ENCODE measurements at places on chromosomes 7 and 10.

DNA sequence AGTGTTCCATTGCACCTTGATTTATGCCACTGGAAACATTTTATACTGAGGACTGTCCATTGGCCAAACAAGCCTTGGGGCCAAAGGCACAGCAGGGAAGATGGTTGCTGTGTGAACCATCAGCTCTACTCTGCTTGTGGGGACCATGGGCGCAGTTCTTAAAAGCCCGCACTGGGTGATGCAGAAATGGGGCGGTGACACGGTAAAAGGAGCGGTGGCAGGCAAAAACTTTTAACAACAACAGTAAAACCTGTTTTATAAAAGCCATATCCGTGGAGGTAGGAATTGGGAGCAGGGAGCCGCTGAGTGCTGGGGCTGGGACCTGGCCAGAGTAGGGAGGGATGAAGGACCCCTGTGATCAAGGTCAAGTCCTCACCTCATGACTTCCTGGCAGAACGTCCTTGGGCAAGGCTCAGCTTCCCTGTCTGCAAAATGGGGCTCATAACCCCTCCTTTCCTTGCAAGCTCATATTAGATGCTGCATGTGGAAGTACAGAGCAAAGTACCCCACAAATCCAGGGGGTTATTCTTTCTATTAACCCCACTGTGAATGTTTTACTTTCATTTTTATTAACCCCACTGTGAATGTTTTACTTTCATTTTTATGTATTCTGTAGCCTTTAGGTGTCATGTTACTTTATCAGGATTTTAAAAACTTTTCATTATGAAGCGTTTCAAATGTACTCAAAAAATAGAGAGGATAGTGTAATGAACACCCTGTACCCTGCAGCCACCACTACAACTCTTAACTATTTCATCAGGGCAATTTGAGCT lies 78.3 kb downstream of the GRK5 start:
- no peak for DNase-seq

- DNase-seq = no peak
These were observed 37.0 kb upstream of the EGR2 start for GRCh38 chr10:62852961-62853702.

- no peak for DNase-seq
These were observed 308.0 kb downstream of the EXOC4 start for GRCh38 chr7:133560900-133561299.

- DNase-seq = no peak
These were observed 14.4 kb upstream of the ITGB1 start for GRCh38 chr10:32972460-32972859.
